HuH-7 (cell line): ENCODE measurements at places on chromosomes 3 and 15.

DNA sequence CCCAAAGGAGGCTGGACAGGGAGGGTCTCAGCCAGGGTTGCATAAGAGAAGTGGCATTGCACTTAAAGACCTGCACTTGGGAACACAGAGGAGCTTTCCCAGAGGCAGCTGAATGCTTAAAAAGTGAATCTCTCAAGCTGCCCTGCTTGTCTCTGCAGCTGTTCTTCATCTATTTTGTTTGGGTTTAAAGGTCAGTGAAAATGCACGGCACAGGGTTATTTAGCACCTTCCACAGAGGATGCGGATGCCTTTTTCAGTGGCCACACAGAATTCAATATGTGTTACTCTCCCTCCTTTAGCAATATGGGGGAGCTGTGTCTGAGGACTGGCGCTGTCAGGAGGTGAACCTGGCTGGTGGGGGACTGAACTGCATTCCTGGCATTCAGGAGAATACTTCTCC is 22.7 kb upstream of the CTNNB1 start:
- no peak for DNase-seq

- no peak for DNase-seq
These were observed 12.4 kb upstream of the CHRM5 start for GRCh38 chr15:33955945-33956344.

DNA sequence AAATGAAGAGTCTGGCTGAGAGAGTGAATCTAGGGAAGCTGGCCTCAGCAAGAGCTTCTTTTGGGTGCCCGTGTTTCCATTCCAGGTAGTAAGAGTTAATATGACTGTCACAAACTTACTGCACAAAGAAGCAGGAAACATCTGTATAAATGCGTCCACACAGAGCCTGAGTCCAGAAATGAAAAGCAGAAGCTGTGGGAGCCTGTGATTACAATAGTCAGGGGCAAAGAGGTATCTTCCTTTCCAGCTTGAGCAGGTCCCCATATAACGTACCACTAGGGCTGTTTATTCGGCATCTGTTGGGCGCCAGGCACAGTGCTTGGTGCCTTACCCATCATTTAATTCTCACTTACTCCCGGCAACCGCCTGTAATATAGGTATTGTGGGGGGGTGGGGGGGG is 40.5 kb upstream of the B3GNT5 start:
- no peak for DNase-seq

DNA sequence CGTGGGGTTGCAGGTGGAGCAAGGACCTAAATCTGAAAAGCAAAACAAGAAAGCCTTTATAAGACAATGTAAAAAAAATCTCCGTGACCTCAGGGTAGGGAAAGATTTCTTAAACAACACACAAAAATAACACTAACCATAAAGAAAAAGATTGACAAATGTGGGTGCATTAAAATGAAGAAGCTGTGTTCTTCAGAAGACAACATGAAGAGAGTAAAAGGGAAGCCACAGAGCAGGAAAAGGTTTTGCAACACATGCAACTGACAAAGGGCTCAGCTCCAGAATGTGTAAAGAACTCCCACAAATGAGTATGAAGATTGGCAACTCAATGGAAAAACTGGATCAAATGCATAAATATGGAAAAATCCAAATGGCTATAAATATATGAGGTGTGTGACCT is 74.2 kb downstream of the MAGEF1 start:
- DNase-seq, result no peak

DNA sequence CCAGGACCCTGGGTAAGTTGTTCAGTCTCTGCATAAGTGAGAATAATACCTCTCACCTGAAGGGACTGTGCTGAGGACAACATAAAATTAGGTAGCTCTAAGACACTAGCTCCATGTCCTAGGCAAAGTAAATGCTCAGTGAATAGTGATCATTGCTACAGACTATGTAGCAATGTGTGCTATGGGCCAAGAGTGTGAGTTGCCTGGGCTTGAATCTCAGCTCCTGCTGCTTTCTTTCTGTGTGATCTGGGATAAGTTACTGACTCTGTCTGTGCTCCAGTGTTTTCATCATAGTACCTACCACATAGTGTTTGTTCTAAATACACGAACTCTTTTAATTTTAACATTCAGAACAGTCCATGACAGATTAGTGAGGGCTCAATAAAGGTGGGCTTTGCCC is 81.1 kb upstream of the MFGE8 start:
- no peak for DNase-seq

GRCh38 chr3:143295201-143296080 is 175.9 kb downstream of the CHST2 start:
- no peak for DNase-seq

DNA sequence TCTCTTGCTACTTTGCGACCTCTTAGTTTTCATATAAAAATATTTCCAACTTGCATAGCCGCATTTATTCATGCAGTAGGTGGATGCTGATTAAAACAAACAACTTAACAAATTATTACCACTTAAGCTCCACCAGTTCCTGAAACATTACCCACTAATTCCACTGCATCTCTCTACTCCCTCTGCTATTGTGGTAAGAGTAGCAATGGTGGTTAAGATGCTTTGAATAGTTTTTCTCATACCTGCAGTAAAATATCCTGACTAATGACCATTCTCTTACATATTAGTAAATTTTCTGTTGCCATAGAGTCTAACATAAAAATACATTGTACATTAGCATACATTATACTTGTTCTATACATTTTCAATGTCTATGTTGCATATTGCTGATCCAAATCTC is 397.6 kb upstream of the PLSCR5 start:
- no peak for DNase-seq

DNA sequence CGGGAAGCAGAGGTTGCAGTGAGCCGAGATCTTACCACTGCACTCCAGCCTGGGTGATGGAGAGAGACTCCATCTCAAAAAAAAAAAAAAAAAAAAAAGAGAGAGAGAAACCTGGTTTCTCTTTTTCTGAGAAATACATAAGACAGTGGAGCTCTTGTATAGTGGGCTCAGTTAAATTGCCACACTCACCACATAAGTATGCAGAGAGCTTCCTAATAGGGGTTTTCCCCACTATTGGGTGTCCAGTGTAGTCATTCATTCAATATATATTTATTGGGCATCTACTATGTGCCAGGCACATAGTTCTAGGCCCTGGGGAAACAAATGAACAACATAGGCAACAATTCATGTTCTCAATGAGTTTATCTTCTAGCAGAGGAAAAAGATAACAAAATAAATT is 48.9 kb upstream of the FMN1 start:
- DNase-seq, result no peak

DNA sequence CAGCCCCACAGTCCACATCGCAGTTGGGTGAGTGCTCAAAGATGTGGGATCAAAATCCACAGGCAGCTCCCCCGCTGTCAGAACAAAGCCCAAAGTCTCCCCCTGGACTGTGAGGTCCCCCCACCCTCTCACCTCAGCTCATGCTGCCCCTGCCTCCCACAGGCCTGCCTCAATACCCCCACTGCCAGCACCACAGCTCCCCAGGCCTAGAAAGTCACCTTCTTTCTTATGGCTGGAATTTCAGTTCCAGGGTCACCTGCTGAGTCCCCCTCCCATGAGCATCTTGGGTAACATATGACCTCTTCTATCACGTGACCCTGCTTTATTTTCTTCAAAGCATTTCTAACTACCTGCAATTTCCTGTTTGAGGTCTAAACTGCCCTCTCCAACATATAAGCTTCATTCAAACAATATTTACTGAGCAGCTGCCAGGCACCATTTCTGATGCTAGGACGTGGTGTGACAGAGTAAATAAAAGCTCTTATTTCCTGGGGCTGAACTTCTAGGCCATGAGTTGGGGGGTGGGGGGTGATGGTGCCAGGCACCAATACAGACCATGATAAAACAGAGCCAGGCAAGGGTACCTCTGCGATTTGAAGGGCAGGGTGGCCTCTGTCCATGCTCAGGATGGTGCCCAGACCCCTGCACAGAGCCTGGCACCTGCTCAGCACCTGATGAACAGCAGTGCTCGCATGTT is 2.4 kb upstream of the TMEM89 start:
- DNase-seq, result no peak

- no peak for DNase-seq
These were observed 9.4 kb downstream of the MME start for GRCh38 chr3:155089495-155089894.

DNA sequence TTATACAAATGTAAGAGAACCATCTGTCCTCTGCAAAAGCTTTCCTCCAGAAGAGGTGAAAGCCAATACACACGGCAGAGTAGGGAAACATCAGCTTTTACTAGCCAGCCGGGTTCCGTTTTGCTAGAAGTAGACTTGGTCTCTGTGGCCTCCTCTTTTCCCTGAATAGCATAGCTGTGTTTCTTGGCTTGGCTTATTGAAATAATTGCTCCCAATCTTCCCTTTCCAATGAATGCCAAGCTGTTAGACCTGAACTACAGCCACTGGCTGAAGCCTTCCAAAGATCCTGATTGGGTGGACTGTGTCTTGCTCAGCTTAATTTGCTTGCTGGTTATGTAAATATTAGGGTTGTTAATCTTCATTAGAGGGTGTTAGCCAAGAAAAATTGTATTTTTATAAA is 157.8 kb upstream of the ROPN1 start:
- no peak for DNase-seq

GRCh38 chr15:25900901-25901300 is 37.8 kb upstream of the ATP10A start:
- no peak for DNase-seq

GRCh38 chr3:150905339-150905738 is at the start of gene MINDY4B:
MINDY4B (minus strand) TSS chr3:150905439; CDS start chr3:150905439, 0 bp downstream.
- DNase-seq, result no peak

GRCh38 chr15:80732167-80732566 is 37.1 kb downstream of the ABHD17C start:
- no peak for DNase-seq

GRCh38 chr3:50585919-50586762 is 16.8 kb downstream of the HEMK1 start:
- no peak for DNase-seq

GRCh38 chr3:6132684-6133432 is 728.1 kb upstream of the GRM7 start:
- no peak for DNase-seq

- DNase-seq, result no peak
These were observed 622.0 kb downstream of the PYDC2 start for GRCh38 chr3:192082730-192083660.

- DNase-seq, result no peak
These were observed 283.0 kb upstream of the VEPH1 start for GRCh38 chr3:157786211-157786610.

DNA sequence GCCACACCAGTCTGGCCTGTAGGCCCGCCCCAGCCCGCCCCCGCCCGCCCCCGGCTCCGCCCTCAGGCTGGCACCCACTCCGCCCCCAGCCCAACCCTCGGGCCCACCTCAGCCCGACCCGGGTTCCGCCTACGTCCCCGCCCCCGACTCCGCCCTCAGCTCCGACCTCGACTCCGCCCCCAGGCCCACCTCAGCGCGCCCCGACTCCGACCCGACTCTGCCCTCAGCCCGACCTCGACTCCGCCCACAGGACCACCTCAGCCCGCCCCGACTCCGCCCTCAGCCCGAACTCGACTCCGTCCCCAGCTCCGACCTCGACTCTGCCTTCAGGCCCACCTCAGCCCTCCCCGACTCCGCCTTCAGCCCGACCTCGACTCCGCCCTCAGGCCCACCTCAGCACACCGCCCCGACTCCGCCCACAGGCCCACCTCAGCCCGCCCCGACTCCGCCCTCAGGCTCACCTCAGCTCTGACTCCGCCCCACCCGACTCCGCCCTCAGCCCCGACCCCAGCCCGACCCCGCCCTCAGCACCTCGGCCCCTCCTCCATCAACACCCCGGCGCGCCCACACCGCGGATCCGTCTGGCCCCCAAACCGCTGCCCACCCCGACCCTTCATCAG is at the start of gene RAB43:
Gene RAB43, minus strand, starts transcription at position 13 of the 620 bp plus-strand sequence. CDS start 315 bp downstream, outside the sequence.
- DNase-seq, result peak; percentile 95

DNA sequence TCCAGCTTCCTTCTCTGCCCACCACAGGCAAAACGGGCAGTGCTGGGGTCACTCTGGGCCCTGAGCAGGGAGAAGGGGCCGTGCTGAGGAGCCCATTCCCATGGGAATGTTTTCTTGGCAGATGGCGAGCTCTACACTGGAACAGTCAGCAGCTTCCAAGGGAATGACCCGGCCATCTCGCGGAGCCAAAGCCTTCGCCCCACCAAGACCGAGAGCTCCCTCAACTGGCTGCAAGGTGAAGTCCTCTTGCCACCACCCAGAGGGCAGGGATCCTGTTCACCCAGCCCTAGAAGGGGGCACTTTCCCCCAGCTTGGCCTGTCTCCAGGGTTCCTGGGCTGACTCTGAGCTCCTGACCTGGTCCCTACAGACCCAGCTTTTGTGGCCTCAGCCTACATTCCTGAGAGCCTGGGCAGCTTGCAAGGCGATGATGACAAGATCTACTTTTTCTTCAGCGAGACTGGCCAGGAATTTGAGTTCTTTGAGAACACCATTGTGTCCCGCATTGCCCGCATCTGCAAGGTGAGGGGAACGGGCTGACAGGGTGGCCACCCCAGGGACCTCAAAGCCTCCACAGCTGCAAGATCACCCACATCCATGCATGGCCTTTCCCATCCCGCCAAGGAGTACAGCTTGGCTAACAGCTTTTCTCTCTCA is 12.4 kb downstream of the CIB1 start:
- peak; percentile 97 for DNase-seq

- no peak for DNase-seq
These were observed 7.4 kb downstream of the RAB8B start for GRCh38 chr15:63196842-63197241.

GRCh38 chr3:151037746-151038477 is 47.6 kb upstream of the MED12L start:
- DNase-seq, result no peak

DNA sequence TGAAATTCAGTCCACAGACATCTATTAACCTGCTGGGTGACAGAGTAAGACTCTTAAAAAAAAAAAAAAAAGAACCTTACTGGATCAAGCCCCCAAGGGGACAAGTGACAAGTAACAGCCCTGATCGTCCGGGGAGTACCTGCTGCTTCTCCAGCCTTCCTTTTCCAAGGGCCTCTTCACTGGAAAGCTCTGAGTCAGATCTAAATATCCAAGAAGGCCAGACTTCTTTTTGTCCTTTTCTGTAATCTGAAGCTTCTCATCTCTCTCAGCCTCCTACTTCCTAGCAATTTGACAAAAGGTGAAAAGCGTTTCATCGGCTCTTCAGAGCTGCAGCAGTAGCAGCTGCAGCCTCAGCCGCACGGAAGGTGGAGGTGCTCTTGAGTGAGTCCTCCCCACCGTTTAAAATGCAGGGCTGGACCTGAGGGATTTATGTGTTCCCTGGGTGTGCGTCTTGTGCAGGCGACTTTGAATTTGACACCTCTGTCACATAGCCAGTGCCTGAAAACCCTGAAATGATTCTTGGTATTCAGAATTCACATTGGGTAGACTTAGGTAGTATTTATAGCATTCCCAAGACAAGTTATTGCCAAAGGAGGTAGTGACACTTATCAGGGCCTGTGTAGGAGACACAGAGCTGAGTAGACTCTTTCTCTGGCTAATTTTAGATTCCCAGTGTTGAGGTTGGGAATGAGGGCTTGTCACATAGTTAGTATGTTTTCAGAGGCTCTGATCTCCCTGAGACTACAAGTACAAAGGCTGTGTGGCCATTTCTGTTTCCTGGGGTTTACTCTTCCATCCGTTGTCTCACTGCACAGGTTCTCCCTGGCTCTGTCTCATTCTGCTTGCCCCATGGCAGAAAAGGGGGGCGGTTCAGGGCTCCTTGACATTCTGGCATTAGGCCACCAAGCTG is 291.2 kb upstream of the C2CD4B start:
- no peak for DNase-seq
